Mucosa of descending colon (tissue), 3 donors: ENCODE measurements at places on chromosomes 11 and 22. TPM values are rescaled to one million over a fixed set of nuclear protein-coding genes. Genes with fewer than 3 reads are reported as not detected.

- DNase-seq = no peak
These were observed 97.5 kb downstream of the TSPAN18 start for GRCh38 chr11:44824300-44824704.

GRCh38 chr11:23947883-23948282, 549.0 kb upstream of the LUZP2 start:
- no peak for DNase-seq

GRCh38 chr22:39379756-39380730, 19.5 kb upstream of the TAB1 start:
- no peak for DNase-seq

DNA sequence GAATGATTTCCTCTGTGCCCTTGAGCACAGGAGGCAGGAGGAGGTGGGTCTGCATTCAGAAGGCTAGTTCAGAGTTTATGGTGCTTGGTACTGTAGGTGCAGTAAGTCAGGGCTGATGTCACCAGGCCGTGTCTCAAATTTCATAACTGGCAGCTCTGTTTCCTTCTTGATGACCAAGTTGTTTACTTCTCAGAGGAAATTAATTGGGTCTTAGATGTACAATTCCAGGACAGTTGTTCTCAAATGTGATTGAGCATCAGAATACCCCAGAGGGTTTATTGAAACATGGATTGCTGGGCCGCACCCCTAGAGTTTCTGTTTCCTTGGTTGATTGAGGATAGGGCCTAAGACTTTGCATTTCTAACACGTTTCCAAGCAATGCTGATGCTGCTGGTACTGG, 6.2 kb downstream of the AMOTL1 start:
- no peak for DNase-seq

- no peak for DNase-seq
These were observed 7.0 kb downstream of the RPS3 start for GRCh38 chr11:75406338-75406777.

DNA sequence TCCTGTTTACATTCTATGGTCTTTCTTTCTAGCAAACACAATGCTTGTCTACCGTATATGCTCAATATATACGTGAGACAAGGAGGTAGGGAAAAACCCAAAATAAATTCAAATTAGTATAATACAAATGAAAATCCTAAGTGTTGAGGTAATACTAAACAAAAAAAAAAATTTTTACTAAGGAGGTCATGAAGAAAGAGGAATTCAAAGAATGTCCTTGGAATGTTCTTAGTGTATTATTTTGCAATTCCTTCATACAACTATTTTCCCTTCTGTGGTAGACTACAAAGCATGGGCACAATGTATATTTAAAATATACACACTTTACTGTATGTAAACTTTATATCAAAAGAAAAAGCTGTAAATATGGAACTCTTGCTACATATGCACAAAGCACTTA, 36.4 kb downstream of the PIK3C2A start:
- DNase-seq = no peak

FAM180B gene
- total RNA-seq = 0.51 TPM

- no peak for DNase-seq
These were observed 55.8 kb downstream of the NECTIN1 start for GRCh38 chr11:119673052-119673758.

DNA sequence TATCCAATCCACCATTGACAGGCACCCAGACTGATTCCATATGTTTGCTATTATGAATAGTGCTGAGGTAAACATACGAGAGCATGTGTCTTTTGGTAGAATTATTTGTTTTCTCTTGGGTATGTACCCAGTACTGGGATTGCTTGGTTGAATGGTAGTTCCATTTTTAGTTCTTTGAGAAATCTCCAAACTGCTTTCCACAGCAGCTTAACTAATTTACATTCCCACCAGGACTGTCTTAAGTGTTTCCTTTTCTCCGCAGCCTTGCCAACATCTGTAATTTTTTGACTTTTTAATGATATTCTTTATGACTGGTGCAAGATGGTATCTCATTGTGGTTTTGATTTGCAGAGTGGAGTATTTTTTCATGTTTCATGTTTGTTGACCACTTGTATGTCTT, 8.3 kb downstream of the FDX1 start:
- no peak for DNase-seq

GRCh38 chr11:115606498-115607220, 102.4 kb upstream of the CADM1 start:
- DNase-seq = no peak

GRCh38 chr22:35604621-35605368, 12.3 kb downstream of the MB start:
- no peak for DNase-seq

- DNase-seq = no peak
These were observed 314 bp downstream of the RIC8A start for GRCh38 chr11:207863-208180.

DNA sequence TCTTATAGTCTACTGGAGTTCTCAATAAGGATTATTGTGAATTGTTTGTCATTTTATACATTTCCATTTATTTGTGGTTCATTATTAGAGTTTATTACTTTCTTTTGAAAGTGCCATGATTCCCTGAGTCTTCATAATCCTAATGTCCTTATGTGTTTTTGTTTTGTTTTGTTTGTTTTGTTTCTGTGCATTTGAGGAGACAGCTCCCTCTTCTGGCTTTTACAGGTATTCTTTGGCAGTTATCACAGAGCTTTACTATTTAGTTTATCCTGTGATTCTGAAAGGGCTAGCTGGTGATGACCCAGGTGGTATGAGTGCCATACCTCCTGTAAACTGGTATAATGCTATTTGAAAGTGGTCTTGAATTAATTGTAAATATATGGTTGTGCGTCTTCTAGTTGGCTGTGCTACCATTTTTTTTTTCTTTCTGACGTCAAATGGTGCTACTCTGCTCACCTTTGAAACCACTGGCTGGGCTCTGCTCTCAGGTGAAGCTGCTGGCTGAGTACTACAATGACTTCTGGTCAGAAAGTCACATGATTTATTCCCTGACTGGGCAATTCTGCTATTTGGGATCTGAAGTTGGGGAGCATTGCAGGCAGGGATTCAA, 751.2 kb downstream of the JRKL start:
- no peak for DNase-seq
